ENCODE measurements at places on chromosomes 12 and 14. TPM values are rescaled to one million over a fixed set of nuclear protein-coding genes. Genes with fewer than 3 reads are reported as not detected.

Gene PCED1B
- total RNA-seq: 0.19 TPM

Gene RERGL
- total RNA-seq: 0.34 TPM

Gene NTN4
- total RNA-seq: 711 TPM

Gene TBX5
- not detected for total RNA-seq

- DNase-seq: no peak
These were observed 92.8 kb downstream of the SINHCAF start for GRCh38 chr12:31233061-31233730.

- no peak for DNase-seq
These were observed 110.4 kb downstream of the ESRRB start for GRCh38 chr14:76486251-76486743.

- DNase-seq: no peak
These were observed 56.0 kb downstream of the NCOR2 start for GRCh38 chr12:124511259-124511985.
